PC-3 (cell line): ENCODE measurements at places on chromosomes 2 and 18.
A peak's percentile ranks its signal among the peaks of the same experiment; 100 is the strongest.

DNA sequence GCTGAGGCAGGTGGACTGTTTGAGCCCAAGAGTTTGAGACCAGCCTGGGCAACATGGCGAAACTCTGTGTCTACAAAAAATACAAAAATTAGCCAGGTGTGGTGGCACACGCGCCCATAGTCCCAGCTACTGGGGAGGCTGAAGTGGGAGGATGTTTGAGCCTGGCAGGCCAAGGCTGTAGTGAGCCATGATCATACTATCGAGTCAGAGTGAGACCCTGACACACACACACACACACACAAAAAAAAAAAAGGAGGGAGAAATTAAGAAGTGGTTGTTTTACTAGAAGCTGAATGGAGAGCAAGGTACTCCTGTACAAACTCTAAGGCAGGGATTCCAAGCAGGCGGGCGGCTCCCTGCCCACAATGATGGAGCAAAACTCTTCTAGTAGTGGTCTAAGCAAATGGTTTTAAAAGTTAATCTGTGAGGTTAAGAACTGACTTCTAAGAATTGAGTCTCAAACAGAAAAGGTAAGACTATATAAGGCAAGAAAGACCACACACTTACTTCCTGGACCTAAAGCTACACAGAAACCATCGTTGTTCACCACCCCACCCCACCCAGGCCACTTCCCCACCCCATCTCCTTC is 2.6 kb downstream of the ANKRD44 start:
- no peak for DNase-seq

DNA sequence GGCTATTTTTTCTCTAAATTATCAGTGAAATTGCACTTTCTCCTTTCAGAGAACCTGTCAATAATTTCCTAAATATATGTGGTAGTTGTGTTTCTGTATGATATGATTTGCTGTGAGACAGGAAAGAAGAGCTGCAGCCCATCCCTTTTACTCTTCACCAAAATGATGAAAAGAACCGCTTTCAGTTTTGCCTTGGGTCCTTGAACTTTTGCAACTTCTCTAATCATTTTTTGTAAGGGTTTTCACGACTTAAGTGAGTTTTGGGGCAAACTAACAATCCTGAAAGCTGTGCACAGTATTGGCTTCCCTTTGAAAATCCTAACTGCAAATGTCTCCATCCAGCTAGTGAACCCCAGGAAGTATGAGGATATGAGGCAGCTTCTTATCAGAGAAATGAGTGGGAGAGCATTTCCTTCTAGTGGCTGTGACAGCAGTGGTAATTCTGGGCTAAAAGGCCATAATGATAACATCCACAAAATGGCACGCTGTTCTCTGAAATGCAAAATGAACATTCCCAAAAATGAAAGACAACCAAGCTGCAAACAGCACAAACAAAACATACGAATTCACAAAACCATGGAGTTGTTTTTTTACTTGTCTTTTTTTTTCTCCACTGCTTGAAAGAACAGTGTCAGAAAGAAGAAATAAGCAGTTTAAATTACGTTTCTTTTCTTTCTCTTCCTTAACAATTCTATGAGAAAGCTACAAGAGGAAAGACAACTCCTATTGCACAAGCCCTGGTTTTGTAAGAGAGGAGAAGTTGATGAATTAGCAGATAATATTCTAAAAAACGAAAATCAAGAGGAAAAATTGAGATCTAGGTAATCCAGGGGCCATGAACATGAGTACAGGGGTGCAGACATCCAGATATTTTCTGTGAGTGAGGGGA is 1291.6 kb upstream of the ZEB2 start:
- DNase-seq = no peak

DNA sequence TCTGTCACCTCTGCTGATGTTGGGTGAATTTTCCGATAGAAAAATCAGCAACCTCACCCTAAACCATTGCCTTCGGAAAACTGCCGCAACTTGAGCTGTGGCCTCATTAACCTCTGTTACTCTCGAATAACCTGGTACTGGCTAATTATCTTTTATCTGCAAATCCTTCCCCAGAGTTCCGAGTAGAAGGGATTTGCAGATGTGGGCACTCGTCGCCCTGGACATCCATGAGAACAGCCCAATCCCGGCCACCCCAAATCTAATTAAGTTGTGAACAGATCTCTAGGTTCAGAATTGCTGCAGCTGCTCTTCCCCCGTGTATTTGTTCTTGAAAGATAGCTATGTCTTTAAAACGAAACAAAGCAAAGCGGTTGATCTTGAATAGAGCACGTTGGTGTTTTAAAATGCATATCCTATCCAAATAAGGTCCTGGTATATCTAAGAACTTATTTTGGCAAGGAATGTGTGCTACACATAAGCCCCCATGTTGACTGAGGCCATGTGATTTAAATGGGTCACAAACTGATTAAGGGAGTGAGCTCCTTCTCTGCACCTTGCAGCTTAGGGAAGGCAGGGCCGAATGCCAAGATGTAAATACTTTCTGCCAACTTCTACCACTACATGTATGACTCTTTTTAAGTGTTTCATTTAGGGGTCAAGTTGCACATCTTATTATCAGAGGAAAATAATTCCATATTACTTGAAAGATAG is 88.2 kb downstream of the MTCL1 start:
- DNase-seq = peak; percentile 37

DNA sequence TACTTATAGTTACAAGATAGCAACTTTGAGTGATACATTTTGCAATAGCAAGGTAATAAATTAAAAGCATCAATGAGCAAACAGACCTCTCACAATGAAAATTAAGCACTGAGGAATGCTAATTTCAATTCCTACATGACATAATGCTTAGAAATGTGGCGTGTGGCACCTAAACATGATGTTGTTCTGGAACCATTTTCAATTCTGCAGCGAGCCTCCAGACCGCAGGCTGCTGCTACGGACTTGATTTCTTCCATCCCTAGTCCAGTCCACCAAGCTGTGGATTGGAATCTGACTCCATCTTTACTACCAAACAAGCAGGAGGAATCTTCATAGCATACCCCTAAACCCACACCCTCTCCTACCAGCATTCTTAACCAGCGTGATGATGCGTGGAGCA is 58.7 kb upstream of the ZNF397 start:
- no peak for DNase-seq
